Suppressor macrophage treated with lipopolysaccharide for 4 hours (primary cell): ENCODE measurements at places on chromosomes 5 and 9.

GRCh38 chr5:21574438-21574837, 1278.7 kb downstream of the CDH12 start:
- no peak for DNase-seq

GRCh38 chr5:131068076-131068475, 97.0 kb downstream of the HINT1 start:
- DNase-seq, result peak; percentile 76

- DNase-seq, result no peak
Measured at GRCh38 chr9:77305622-77306400, 128.5 kb downstream of the VPS13A start.

GRCh38 chr5:149803641-149804468, 73.7 kb downstream of the PPARGC1B start:
- no peak for DNase-seq

DNA sequence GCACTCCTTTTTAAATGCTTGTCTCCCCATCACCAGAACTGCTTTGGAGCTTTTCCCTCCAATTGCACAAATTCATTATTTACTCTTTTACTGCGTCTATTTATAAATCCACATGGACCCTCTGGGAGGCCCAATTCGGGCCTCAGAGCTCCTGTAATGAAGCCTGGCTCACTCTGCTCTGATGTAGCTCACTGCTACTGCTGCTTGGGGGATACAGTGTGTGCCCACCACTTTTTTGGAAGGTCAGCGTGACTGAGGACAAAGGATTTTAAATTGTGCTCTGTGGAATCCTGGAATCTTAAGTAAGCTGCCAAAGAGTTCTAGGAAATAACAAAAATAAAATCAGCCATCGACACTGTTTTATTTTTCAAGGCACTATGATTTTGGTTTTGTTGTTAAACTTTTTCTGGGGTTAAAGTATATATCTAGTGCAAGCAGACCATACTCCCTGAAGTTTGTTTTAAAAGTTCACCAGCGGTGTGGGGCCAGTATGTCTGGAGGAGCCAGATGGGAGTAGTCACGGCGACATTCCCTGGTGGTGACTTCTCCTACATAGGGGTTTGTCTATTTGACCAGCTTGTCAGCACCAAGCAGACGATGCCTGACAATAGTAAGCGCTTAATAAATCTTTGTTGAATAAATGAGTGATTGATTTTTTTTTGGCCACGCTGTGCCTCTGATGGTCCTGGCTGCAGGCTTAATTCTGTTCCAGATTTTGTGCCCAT, 142.8 kb downstream of the TMEM38B start:
- no peak for DNase-seq

DNA sequence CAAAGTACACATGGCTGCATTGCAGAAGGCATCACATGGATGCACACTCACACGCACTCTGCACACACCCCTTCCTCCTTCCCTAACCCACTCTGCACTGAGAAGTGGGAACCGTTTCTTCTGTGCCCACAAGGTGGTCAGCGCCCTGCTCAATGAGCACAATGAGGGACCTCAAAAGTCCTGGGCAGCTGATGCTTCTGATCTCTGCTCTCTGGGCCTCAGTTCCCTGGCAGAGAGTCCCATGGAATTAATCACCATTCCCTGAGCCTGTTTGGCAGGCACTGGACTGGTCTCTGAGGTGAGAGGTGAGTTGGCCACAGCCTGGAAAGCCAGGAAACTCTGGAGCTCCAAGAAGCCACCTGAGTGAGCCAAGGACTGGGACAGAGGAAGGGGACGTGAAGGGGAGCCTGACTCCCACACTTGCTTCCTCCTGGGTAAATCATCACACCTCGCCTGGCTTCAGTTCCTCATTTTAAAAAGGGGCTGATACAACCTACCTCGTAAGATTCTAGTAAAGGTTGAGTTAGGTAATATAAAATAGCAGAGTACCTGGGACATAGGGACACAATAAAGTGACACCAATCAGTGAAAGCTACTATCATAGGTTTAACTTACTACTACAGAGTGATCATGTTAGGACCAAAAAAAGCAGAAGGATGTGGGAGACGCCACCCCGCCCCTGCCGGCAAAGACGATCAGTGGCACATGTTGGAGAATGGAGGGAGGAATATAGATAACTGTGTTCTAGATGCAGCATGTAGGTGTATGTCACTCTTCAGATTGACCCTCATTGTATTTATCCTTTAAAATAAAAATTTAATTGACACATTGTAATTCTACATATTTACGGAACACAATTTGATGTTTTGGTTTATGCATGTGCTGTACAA, 21.1 kb upstream of the IGFBPL1 start:
- DNase-seq, result no peak

DNA sequence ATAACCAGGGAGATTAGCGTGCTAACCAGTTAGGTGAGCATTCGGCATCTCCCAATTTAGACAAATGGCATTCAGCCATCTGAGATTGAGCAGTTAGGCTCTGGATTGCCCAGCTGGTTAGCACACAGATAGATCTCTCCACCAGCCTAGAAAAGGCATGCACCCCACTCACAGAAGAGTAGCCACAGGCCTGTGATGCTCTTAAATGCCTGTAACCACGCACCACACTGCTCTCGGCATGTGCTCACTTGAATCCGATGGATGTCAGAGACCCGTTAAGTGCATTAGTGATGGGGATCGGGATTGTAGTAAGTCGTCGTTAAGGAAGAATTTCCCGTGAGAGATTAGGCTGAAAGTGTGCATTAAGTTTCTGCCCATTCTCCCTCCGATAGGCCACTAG, 23.0 kb downstream of the MARCHF6 start:
- no peak for DNase-seq

DNA sequence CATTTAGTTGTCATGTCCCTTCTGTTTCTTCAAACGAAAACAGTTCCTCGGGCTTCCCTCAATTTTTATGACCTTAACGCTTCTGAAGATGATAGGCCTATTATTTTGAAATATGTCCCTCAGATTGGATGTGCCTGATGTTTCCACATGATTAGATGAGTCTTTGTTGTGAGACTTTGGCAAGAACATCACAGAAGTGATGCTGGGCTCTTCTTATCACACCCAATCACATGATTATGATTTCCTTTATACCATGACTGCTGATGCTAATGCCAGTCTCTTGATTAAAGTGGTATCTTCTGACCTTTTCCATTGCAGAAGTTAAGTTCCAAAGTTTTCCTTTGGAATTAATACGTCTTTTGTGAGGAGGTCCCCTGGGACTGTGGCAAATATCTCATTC, 175.7 kb downstream of the SAXO1 start:
- DNase-seq, result no peak

DNA sequence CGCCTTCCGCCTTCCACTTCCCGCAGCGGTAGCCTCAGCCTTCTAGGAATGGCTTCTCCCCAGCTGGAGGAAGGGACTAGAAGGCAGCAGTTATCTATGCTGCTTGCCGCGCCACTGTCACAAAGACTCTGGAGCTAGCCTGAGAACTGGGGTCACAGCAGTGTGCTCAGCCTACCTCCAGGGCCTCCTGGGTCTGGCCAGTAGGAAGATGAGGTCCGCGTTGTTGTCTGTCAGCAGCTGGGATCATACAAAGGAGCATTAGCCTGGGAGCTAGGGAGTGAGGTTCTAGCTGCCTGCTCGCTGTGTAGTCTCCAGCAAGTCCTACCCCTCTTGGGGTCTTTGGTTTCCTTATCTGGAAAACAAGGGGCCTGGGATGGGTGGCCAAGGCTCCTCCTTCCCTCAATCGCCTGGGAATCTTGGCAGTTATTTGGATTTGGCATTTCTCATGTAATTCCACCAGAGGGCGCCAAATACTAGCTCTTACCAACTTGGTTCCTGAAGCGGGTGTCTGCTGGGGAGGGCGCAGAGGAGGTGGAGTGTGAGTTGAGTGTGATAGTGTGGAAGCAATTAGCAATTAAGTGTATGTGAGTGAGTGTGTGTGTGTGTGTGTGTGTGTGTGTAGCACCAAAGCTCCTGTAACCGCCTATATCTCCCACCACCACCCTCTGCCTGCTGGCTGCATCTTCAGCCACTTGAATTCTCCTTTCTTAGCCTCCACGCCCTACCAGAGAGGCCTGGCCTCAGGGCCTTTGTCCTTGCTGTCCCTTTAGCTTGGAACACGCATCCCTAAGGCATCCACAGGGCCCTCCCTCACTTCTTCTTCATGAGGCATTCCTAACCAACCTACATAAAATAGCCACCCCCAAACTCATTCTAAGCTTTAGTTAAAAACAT, 97.1 kb downstream of the ENTREP1 start:
- peak; percentile 69 for DNase-seq

DNA sequence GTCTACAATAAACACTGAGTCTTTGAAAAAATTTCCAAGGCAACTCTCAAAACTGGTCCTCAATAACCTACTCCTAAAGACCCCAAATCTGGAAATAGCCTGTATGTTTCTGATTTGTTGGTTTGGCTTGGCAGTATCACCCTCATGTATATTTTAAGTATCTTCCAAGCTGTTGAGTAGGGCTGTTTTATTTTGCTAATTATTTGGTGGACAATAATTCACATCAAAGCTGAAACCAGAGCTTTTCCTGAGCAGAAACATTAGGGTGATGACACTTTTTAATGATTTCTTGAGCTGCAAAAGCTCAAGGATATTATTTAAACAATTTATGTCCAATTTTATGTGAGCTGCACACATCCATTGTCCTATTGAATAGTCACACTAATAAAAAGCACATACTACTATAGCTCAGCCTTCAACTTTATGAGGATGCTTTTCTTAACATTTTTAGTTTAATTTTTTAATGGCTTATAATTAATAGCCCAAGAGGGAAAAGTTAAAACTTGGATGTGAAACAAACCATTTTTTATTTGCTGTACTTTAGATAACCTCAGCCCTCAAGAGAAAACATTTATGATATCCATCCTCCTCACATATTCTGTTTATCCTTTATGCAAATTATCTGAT, 393.1 kb downstream of the TAF11L14 start:
- no peak for DNase-seq

- no peak for DNase-seq
Measured at GRCh38 chr9:13267743-13268142, 11.7 kb downstream of the MPDZ start.

- no peak for DNase-seq
Measured at GRCh38 chr9:35237311-35237710, 75.5 kb downstream of the UNC13B start.

DNA sequence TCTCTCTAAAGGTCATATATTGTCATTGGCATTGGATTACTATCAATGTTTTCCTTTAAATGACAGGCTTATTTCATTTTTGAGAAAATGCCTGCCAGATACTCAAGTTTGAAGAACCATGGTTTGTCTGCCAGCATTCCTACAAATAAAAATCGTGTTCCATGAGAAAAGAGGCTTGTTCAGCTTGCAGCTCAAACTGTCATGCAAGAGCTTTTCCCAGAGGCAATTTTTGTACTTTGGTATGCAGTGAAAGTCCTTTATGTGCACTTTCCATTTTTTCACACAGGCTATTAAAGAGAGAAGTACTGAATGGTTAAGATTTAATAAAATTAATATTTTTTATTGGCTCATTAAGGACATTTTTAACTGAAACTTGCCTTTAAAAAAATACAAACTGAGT, 110.4 kb downstream of the FBXO4 start:
- DNase-seq, result no peak

GRCh38 chr5:102796498-102796897, 41.4 kb downstream of the PAM start:
- DNase-seq, result no peak

DNA sequence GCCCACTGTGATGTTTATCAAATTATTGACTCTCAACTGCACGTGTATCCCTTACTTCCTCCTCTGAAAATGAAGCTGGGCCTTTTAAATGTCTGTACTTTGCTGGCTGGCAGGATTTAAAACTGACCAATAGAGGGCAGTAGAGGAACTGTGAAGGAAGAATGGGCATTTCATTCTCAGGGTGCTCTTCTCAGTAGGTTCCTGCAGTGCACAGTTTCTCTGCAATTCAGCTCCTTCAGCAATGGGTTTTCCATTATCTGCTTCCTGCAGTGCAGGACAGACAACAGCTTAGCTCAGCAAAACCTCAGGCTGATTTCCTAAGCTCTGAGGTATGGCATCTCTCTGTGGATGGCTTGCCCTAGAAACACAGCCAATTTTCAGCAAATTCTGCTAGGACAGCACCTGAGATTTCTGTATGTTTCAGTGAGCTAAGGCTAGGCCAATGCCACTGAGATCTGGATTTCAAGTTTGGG, 298.4 kb upstream of the PRDM9 start:
- peak; percentile 56 for DNase-seq

DNA sequence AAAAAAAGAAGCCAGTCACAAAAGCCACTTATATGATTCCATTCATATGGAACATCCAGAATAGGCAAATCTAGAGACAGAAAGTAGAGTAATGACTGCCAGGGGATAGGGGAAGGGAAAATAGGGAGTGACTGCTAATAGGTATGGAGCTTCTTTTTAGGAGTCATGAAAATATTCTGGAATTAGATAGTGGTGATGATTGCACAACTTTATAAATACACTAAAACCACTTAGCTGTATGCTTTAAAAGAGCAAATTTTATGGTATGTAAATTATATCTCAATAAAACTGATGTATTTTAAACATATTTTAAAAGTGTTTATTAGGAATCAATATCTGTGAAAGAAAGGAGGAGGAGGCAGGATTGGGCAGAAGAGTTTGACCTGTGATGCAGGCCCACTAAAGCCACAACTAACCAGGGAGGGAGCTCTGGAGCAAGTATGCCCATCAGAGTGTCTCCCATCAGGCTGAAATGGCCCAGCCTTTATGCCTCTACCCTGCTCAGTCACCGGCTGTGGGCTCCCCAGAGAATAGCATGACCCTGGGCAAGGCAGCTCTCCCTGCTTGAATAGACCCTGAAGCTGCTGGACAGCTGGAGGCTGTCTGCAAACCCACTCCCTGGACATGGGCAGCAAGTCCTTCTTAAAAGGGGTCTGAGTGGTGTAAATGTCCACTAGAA, 96.0 kb upstream of the SLC44A1 start:
- no peak for DNase-seq

DNA sequence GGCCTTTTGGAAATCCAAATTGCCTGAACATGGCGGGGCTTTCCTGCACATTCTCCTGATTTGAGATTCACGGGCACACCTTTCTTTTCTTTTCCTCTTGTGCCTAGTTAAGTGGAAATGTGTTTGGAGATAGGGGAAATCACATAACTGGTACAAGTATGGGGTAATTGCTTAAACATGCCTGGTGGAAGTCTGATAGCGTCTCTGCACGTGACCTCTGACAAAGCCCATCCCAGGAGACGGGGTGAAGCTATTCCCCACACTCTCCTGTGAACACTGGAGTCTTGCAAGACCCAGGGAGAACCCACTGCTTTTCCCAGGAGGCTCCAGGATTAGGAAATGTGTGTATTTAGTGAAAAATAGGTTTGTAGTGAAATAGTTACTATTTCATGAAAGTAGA, 2.9 kb upstream of the REEP2 start:
- DNase-seq, result no peak

- no peak for DNase-seq
Measured at GRCh38 chr5:2453781-2454180, 297.7 kb downstream of the IRX2 start.

- DNase-seq, result peak; percentile 56
Measured at GRCh38 chr5:141590127-141590526, 28.7 kb downstream of the DIAPH1 start.

DNA sequence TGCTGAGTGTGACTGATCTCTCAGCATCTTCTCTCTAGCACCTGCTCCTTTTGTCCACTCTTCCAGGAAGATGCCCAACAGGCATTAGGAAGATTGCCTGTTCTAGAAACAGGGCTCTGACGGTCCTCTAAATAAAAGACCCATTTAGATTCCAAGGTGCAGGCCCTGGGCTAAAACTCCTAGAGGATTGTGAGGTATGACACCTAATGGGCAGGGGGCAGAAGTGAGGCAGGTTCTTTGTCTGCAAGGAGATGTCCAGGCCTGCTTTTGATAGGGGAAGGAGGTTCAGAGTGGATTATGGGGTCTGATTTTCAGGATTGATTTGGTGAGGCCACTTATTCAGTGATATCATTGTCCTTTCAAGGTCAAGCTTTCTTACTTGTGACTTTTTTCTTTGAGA, 140.8 kb upstream of the TRPC7 start:
- DNase-seq, result no peak
